ENCODE measurements at places on chromosomes 16 and 17. TPM values are rescaled to one million over a fixed set of nuclear protein-coding genes. Genes with fewer than 3 reads are reported as not detected.

DNA sequence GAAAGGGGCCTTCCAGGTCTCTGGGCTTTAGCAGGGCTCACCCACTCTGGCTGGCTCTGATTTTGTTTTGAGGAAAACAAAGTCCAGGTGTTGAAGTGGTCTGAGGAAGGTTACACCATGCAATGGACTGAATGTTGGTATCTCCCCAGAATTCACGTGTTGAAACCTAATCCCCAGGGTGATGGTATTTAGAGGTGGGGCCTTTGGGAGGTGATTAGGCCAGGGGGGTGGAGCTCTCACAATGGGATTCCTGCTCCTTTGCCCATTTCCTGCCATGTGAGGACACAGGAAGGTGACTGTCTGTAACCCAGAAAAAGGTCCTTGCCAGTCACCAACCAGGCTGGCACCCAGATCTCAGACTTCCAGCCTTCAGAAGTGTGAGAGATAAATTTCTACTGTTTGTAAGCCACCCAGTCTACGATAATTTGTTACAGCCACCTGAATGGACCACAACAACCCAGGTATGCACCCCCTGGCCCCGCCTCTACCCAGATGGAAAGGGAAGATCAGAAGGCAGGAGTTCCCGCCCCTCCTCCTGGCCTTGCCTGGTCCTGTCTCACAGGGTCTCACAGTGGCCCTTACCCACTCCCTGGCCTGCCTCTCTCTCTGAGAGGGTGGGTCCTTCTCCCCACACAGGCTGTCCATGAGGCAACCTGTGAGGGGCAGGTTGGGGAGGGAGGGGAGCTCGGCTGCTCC lies 32.0 kb downstream of the LRRC75A start:
- no peaks in the 10 kb centered on the region for H3K27me3 ChIP-seq
- H3K4me3 ChIP-seq, result no peak overlapping the region
- no peak overlapping the region for H3K27ac ChIP-seq
- peaks cover 6% of the 10 kb centered on the region for H3K36me3 ChIP-seq

- H3K27ac ChIP-seq, result peak overlapping the region; percentile 46
- H3K4me3 ChIP-seq, result no peak overlapping the region
- no peaks in the 10 kb centered on the region for H3K27me3 ChIP-seq
- H3K4me1 ChIP-seq, result no peaks in the 10 kb centered on the region
- H3K36me3 ChIP-seq, result peaks cover 43% of the 10 kb centered on the region
- no peak for DNase-seq
Measured at GRCh38 chr16:30084816-30085159, 6.9 kb downstream of the TBX6 start.

GRCh38 chr17:78675316-78675616 lies 98.1 kb upstream of the DNAH17 start:
- H3K4me3 ChIP-seq, result no peak overlapping the region
- no peaks in the 10 kb centered on the region for H3K27me3 ChIP-seq
- DNase-seq, result no peak

- no peaks in the 10 kb centered on the region for H3K27me3 ChIP-seq
- H3K4me3 ChIP-seq, result peak overlapping the region; percentile 48
- DNase-seq, result no peak
Measured at GRCh38 chr17:77736199-77736585, 222.3 kb upstream of the TNRC6C start.

DNA sequence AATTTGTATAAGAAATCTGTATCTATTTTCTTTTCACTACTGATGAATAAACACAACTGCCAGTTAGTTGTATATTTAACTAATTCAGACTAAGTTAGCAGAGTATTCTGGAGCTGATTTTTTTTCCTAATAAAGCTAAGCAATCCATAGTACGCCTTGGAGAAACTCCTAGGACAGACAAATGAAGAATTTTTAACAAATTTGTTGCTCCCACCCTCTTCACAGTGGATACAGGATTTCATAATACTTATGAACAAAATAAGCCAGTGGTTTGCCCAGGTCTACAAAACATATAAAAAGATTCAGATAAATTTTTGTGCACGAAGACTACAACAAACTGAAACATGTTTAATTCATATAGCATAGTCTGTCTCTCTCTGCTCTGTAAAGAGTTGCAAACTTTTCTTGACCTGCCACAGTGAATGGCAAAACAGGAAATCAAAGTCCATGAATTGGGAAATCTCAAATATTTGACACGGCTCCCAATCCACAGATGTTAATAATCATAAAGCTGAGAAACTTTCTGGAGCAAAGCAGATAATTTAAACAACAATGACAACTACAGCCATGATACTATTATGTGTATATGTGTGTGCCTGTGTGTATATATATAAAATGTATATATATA lies 594 bp upstream of the ABCA6 start:
- DNase-seq, result no peak
- no peaks in the 10 kb centered on the region for H3K27me3 ChIP-seq
- H3K4me1 ChIP-seq, result no peaks in the 10 kb centered on the region
- H3K27ac ChIP-seq, result no peak overlapping the region
- peak overlapping the region; percentile 25 for H3K4me3 ChIP-seq
- H3K36me3 ChIP-seq, result no peaks in the 10 kb centered on the region

GRCh38 chr17:38598536-38598935 lies 7.2 kb downstream of the SRCIN1 start:
- no peaks in the 10 kb centered on the region for H3K27me3 ChIP-seq
- no peak overlapping the region for H3K27ac ChIP-seq
- no peak for DNase-seq
- no peaks in the 10 kb centered on the region for H3K36me3 ChIP-seq
- no peaks in the 10 kb centered on the region for H3K4me1 ChIP-seq
- no peak overlapping the region for H3K4me3 ChIP-seq

Gene BEAN1
- 0.28 TPM for total RNA-seq

- no peaks in the 10 kb centered on the region for H3K27me3 ChIP-seq
- H3K36me3 ChIP-seq, result no peaks in the 10 kb centered on the region
- peaks cover 27% of the 10 kb centered on the region for H3K4me1 ChIP-seq
- no peak for DNase-seq
- H3K27ac ChIP-seq, result peak overlapping the region; percentile 0
Measured at GRCh38 chr16:57637020-57637419, 8.6 kb downstream of the ADGRG1 start.

DNA sequence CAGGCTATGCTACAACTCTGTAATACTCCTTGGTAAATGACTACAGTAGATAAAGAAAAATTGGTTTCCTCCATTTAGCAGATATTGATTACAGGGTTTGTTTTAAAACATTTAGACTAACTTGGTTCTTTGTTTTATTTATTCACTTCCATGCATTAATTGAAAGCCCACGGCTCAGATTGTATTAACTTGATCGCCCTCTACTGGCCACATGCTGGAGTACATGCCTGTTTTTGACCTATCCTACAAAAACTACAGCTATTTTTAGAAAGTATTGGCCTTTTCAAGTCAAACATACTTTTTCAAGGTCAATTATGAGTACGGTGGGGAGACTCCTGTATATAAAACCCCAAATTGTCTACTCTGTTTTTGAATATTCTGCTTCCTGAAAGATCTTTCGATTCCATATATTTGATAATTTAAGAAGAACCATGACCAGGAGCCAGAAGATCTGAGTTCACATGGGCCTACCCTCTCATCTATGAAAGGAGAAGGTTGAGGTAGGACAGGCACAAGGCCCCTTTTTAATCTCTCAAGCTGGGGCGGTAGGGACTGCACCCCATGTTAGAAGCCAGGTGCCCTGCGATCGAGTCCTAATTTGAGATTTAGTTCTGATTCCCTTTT lies 51.8 kb downstream of the CA10 start:
- no peaks in the 10 kb centered on the region for H3K36me3 ChIP-seq
- no peak for DNase-seq
- no peaks in the 10 kb centered on the region for H3K4me1 ChIP-seq
- H3K27me3 ChIP-seq, result no peaks in the 10 kb centered on the region
- no peak overlapping the region for H3K4me3 ChIP-seq

DNA sequence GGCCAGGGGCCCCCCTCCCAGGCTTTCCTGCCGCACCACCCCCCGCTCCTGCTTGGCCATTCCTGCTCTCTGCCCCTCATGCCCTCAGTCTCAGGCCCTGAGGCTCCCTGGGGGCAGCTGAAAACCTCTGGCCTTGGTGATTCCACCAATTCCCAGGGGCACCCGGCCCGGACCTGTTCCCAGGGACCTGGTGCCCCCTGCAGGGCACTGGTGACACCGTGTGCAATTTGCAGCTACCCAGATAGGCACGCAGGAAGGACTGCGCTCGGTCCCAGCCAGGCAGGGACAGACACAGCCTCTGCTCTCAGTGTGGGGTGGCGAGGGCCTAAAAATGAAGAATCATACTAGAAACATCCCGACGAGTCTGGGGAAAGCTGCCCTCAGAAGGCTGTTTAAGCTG lies 13.4 kb downstream of the WFDC1 start:
- no peaks in the 10 kb centered on the region for H3K27me3 ChIP-seq
- no peaks in the 10 kb centered on the region for H3K36me3 ChIP-seq
- no peak overlapping the region for H3K4me3 ChIP-seq

DNA sequence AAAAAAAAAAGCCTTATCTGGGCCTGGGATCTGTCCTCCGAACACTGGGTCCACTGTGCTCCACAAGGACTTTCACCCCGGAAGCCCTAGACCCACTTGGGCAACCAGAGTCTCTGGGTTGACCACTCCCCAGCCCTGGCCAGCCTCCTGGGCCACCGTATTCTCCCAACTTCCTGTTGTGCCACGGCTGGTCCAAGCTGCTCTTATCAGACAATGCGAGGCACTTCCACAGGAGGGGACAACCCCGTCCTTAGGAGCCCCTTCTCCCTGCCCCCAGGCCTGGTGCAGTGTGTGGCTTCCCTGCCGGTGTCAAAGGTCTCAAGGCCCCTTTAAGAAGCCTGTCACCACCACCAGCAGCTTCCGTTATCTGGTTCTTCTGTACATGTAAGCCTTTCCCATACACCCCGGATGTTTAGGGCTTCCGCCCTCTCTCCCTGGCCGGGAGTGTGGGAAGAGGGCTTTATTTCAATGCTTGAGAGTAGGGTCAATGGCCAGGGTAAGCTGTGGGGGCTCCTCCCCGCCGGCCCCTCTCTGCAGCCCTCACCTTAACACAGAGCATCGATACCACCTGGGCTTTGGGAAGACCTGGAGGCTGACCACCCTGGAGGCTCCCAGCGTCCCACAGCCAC lies 313.0 kb downstream of the SEC14L1 start:
- no peaks in the 10 kb centered on the region for H3K27me3 ChIP-seq
- H3K27ac ChIP-seq, result no peak overlapping the region
- H3K36me3 ChIP-seq, result no peaks in the 10 kb centered on the region
- no peak for DNase-seq
- peaks cover 49% of the 10 kb centered on the region for H3K4me1 ChIP-seq
- H3K4me3 ChIP-seq, result peak overlapping the region; percentile 35

DNA sequence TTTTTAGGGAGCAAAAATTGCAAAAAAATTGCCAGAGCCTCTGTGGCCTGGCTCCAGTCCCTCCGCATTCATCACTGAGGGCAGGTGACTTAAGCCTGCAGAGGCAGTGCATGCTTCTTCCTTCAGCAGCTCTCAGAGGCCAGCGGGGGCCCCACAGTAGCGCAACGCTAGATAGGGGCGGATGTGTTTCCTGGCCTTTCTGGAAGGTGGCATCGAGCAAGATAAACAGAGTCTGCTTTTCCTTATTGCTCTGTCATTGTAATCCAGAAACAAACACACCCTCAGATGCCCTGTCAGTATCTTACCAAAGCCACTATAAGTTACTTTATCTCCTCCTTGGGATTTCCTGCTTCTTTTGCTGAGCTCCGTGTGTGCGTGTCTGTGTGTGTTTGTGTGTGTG lies 75.5 kb upstream of the IRX6 start:
- no peak overlapping the region for H3K27ac ChIP-seq
- no peaks in the 10 kb centered on the region for H3K27me3 ChIP-seq
- H3K4me1 ChIP-seq, result no peaks in the 10 kb centered on the region
- H3K4me3 ChIP-seq, result no peak overlapping the region

Gene KDM6B
- 9.5 TPM for total RNA-seq

GRCh38 chr16:71426069-71426879 lies 15.6 kb downstream of the TLE7 start:
- H3K27me3 ChIP-seq, result no peaks in the 10 kb centered on the region
- H3K27ac ChIP-seq, result no peak overlapping the region
- no peaks in the 10 kb centered on the region for H3K36me3 ChIP-seq
- H3K4me1 ChIP-seq, result no peaks in the 10 kb centered on the region
- DNase-seq, result no peak

GRCh38 chr17:4908711-4909496 lies 6.0 kb upstream of the CHRNE start:
- DNase-seq, result peak; percentile 53
- no peaks in the 10 kb centered on the region for H3K36me3 ChIP-seq
- peaks cover 4% of the 10 kb centered on the region for H3K4me1 ChIP-seq
- H3K27ac ChIP-seq, result peak overlapping the region; percentile 61
- no peaks in the 10 kb centered on the region for H3K27me3 ChIP-seq
- H3K4me3 ChIP-seq, result peak overlapping the region; percentile 39

- H3K4me1 ChIP-seq, result no peaks in the 10 kb centered on the region
- no peaks in the 10 kb centered on the region for H3K36me3 ChIP-seq
- no peak overlapping the region for H3K4me3 ChIP-seq
Measured at GRCh38 chr16:62392698-62393097, 356.5 kb upstream of the CDH8 start.

- H3K4me3 ChIP-seq, result no peak overlapping the region
- H3K27ac ChIP-seq, result no peak overlapping the region
- DNase-seq, result no peak
- peaks cover 24% of the 10 kb centered on the region for H3K36me3 ChIP-seq
Measured at GRCh38 chr17:37446027-37446426, 39.3 kb downstream of the TADA2A start.

Gene CCL5
- total RNA-seq, result 6.2 TPM

GRCh38 chr17:59154721-59155438 lies at the start of gene SKA2:
Gene SKA2, minus strand, starts transcription at chr17:59155186. Its CDS starts 23 bp downstream, at chr17:59155163.
- peak within 1 kb of the TSS; percentile 82 for H3K4me3 ChIP-seq
- H3K27me3 ChIP-seq, result no peaks in the 10 kb centered on the region
- no peaks in the 10 kb centered on the region for H3K36me3 ChIP-seq

GRCh38 chr16:27242868-27243590 lies 25.5 kb downstream of the NSMCE1 start:
- no peaks in the 10 kb centered on the region for H3K36me3 ChIP-seq
- peak; percentile 50 for DNase-seq
- peak overlapping the region; percentile 69 for H3K4me3 ChIP-seq
- H3K27me3 ChIP-seq, result no peaks in the 10 kb centered on the region
- H3K27ac ChIP-seq, result peak overlapping the region; percentile 90

Gene NOG
- total RNA-seq, result 0.81 TPM

GRCh38 chr16:75660726-75661302 lies 13.2 kb downstream of the TERF2IP start:
- no peaks in the 10 kb centered on the region for H3K27me3 ChIP-seq
- no peak overlapping the region for H3K27ac ChIP-seq
- no peaks in the 10 kb centered on the region for H3K4me1 ChIP-seq
- H3K36me3 ChIP-seq, result peaks cover 20% of the 10 kb centered on the region
- no peak for DNase-seq

DNA sequence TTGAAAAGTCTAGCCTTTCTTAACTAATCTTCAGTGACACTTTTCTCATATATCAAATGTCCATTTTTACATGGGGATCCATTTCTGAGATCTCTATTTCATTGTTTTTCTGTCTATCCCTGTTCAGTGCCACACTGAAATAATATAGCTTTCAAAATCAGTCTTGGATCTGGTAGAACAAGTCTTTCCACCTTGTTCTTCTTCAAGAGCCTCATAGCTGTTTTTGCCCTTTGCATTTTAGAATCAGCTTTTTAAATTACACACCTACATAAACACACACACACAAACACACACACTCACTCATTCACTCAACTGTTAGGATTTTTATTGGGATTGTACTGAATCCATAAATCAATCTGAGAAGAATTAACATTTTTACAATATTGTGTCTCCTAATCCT lies 19.2 kb downstream of the GSDMB start:
- DNase-seq, result no peak
- H3K4me1 ChIP-seq, result no peaks in the 10 kb centered on the region
- no peaks in the 10 kb centered on the region for H3K36me3 ChIP-seq
- H3K4me3 ChIP-seq, result no peak overlapping the region

GRCh38 chr16:73329358-73330286 lies 281.7 kb upstream of the ZFHX3 start:
- DNase-seq, result no peak
- H3K27me3 ChIP-seq, result no peaks in the 10 kb centered on the region
- no peaks in the 10 kb centered on the region for H3K4me1 ChIP-seq
- H3K27ac ChIP-seq, result no peak overlapping the region

- H3K36me3 ChIP-seq, result no peaks in the 10 kb centered on the region
- H3K27ac ChIP-seq, result no peak overlapping the region
Measured at GRCh38 chr16:20938426-20938825, 37.9 kb downstream of the LYRM1 start.

Data from thoracic aorta (tissue), 2 donors.